ENCODE measurements at places on chromosomes 3 and 15. TPM values are rescaled to one million over a fixed set of nuclear protein-coding genes. Genes with fewer than 3 reads are reported as not detected.

- H3K27ac ChIP-seq, result no peak overlapping the region
- DNase-seq, result no peak
- H3K36me3 ChIP-seq, result no peaks in the 10 kb centered on the region
- H3K4me1 ChIP-seq, result peaks cover 14% of the 10 kb centered on the region
- no peaks in the 10 kb centered on the region for H3K27me3 ChIP-seq
Observed at GRCh38 chr15:95565016-95565600, 765.4 kb upstream of the NR2F2 start.

Gene ARIH1
- total RNA-seq, result 24.5 TPM

DNA sequence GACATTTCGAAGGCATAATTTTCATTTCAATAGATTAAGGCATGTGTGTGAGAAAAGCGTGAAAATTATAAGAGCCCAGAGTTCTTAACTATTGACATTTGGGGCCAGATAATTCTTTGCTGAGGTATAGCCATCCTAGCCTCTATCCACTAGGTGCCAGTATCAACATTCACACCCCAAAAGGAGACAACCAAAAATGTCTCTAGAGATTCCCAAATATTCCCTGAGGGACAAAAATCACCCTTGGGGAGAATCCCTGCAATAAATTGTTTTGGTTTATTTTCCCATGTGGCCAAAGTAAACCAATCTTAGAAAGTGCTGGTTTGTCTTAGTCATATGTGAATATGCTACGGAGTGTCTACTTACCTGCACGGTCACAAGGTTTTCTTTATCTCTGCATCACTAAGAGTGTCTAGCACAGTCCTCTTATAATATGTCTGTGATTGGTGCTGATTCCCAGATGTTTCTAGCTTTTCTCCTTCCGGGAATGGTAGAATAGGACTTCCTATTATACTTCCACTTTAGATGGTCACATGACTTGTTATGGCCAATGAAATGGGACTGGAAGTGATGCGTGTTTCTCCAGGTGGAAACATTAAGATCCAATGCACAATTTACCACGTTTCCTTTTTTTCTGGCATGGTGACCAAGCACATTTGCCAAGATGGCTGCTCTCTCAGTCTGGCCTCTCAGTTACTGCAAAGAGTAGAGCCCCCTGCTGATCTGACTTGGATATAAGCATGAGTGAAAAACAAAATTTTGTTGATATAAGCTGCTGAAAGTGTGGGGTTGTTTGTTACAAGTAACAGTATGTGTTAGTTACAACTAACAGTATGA is 8.0 kb upstream of the KBTBD8 start:
- peak; percentile 49 for DNase-seq
- H3K27me3 ChIP-seq, result peaks cover 5% of the 10 kb centered on the region
- peak overlapping the region; percentile 61 for H3K4me3 ChIP-seq
- no peaks in the 10 kb centered on the region for H3K4me1 ChIP-seq
- H3K27ac ChIP-seq, result no peak overlapping the region

DNA sequence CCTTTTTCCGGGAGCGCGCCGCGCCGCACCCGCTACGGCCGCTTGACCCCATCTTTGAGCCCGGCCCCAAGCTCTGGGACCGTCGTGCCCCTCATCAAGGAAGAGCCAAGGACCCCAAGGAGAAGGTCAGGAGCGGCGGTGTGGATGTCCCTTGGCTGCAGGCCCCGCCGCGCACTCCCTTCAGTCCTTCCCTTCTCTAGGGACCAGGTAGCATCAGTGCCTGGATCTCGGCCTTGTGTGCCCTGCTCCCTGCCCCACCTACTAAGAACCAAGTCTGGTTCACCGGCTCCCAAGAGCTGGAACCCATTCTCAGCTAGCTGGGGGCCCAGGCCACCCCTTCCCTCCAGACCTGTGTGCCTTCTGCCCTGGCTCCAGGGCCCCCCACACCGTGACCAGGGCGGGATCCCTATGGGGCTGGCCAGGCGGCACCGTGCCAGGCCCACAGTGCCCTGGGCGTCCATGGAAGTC is 69.3 kb upstream of the CGNL1 start:
- no peaks in the 10 kb centered on the region for H3K36me3 ChIP-seq
- no peak for DNase-seq
- H3K4me3 ChIP-seq, result peak overlapping the region; percentile 79
- no peaks in the 10 kb centered on the region for H3K4me1 ChIP-seq
- no peak overlapping the region for H3K27ac ChIP-seq

DNA sequence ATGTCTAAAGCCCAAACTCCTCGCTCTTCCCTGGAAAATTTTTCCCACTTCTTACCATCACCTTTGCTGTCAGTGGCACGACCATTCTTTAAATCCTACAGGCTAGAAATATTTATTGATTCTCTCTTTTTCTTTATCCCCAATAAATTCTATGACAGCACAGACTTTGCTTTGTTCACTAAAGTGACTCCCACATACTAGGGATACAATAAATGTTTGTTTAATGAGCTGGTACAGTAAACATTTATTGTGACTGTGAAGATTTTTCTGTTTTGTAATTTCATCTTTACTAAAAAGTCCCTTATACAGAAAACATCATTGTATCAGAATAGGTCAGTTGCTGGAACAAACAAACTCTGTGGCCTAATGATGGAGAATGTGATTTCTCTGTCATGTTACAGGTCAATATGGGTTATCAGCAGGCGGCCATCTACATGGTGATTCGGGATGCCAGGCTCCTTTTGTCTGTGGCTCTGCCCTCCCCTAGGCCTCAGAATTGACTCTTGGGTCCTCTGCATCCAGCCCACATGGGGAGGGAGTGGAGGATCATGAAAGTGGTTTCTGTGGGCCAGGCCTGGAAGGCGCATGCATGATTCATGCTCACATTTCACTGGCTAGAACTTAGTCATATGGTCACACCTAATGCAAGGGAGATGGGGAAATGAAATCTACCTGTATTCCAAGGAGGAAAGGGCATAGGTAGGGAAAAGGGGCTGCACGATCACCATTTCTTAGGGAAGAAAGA is 22.7 kb upstream of the KNG1 start:
- no peak overlapping the region for H3K4me3 ChIP-seq
- H3K27me3 ChIP-seq, result peaks cover 17% of the 10 kb centered on the region
- no peaks in the 10 kb centered on the region for H3K36me3 ChIP-seq
- H3K27ac ChIP-seq, result no peak overlapping the region

DNA sequence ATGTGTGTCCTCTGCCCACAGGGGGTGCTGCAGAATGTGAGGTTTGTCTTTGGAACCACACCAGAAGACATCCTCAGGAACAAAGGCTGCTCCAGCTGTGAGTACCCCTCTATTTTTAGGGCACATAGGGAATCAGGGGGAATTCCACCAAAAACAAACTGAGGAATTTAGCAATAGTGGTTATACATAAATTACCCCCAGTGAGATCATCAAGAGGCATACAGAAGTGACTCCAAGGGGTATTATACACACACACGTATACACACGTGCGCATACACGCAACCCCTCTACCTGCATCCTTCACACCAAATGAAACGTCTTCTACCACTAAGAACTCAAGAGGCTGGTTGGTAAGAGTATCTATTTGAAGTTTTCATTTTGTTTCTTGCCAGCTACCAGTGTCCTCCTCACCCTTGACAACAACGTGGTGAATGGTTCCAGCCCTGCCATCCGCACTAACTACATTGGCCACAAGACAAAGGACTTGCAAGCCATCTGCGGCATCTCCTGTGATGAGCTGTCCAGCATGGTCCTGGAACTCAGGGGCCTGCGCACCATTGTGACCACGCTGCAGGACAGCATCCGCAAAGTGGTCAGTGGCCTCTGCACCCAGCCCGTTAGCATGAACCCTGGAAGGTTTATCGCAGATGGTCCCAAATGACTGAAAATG is 2.9 kb downstream of the THBS1 start:
- peak overlapping the region; percentile 74 for H3K4me3 ChIP-seq
- no peaks in the 10 kb centered on the region for H3K27me3 ChIP-seq
- peaks cover 59% of the 10 kb centered on the region for H3K36me3 ChIP-seq
- DNase-seq, result peak; percentile 83
- peaks cover 5% of the 10 kb centered on the region for H3K4me1 ChIP-seq

DNA sequence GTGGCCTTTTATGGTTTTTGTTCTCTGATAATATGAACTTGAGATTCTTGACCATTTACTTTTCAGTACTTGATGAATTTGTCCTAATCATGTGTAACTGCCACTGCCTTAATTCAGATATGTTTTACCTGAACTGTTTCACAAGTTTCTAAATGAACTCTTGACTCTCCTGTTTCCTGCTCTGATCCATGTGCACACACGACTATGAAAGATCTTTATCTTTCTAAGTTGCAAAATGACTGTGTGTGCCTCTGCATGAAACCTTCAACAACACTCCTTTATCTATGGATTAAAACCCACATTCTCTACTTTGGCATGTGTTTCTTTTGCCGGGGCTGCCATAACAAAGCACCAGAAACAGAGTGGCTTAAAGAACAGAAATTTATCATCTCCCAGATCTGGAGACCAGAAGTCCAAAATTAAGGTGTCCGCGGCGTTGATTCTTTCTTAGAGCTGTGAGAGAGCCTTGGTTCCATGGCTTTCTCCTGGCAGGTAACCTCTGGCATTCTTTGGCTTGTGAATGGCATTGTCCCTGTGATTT is 275.0 kb downstream of the ADAMTSL3 start:
- H3K27ac ChIP-seq, result no peak overlapping the region
- no peak overlapping the region for H3K4me3 ChIP-seq

- no peaks in the 10 kb centered on the region for H3K36me3 ChIP-seq
- no peak overlapping the region for H3K27ac ChIP-seq
- peaks cover 10% of the 10 kb centered on the region for H3K4me1 ChIP-seq
- H3K4me3 ChIP-seq, result no peak overlapping the region
- DNase-seq, result peak; percentile 65
- H3K27me3 ChIP-seq, result no peaks in the 10 kb centered on the region
Observed at GRCh38 chr3:72494626-72495025, 353.6 kb downstream of the SHQ1 start.
